ENCODE measurements at places on chromosomes 5 and 9.

- DNase-seq: no peak
These were observed 12.8 kb upstream of the SLC25A51 start for GRCh38 chr9:37916471-37917312.

DNA sequence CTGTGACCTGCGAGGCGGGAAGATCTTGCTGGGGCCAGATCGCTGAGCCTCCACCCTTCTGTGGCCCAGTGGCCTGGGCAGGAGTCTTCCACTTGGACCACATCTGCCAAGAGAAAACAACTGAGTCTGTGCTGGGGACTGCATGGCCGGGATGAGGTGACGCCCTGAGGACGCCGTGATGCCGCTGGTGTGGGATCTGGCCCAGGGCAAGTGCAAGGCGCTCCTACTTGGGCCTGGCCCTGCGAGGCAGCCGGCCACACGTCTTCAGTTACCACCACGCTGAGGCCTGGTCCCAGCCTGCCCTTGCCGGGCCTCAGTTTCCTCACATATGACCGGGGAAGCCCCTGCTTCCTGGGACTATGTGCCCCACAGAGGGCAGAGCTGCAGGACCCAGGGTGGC, 133.4 kb downstream of the SLC25A46 start:
- DNase-seq: no peak

- no peak for DNase-seq
These were observed 343 bp downstream of the LMX1B start for GRCh38 chr9:126614088-126614454.

DNA sequence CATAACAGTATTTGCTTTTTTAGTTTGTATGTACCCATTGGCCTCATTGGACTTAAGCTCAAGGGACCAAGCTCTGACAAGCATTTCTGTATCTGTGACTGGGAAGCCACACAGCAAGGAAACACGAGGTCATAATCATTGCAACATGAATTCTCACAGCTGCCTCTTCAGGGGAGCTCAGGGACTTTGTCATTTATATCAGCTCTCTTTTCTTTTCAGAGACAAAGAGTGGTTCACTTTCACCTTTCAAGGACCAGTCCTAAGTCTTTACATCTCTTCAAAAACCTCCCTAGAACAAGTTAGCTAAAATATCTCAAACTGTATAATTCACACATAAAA, 58.6 kb downstream of the ADAMTS12 start:
- DNase-seq: no peak

DNA sequence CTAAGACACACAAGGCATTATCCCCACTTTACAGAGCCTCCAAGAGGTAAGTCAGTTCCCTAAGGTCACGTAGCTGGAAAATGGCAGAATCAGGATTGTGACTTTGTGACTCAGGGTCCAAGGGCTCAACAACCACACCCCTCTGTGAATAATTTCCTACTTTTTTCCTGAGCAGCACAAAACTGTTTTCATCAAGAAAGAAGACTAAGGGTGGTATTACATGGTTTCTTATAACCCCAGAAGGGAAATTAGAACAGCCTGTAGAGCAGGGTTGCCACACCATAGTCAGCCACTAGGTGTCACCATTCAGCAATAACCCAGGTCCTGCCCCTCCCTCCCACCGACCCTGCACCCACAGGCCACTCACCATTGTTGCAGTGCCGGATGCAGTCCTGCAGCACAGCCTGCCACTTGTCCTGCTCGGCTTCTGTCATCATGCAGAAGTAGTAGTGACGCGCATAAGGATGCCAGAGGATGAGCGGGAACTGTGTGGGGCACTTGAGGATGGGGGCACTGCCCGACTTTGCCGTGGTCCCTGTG, 72.1 kb downstream of the LRSAM1 start:
- peak; percentile 39 for DNase-seq

DNA sequence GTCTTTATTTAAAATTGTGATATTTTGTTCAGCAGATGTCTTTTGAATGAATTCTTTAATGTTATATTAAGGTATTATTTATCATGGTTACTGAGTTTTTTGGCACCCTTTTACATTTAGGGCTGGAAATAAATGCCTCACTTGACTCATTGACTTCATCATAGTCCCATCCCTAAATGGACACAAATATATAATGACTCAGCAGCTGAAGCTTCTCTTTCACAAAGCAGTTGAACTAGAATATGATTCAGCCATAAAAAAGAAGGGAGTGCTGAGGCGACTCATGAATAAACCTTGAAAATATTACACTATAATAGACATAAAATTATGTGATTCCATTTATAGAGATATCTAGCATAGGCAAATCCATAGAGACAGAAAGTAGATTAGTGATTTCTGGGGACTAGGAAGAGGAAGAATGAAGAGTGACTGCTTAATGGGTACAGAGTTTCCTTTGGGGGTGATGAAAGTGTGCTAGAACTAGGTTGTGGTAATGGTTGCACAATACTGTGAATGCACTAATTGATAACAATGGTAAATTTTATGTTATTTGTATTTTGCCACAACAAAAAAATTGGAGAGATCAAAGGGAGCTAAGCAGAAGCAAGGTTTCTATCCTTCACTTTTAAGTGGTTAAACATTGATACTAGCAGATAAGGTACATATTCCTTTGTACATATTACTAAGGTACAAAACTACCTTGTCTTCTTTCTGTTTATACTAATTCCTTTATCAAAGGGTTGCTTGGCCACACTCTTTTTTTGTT, 449.6 kb downstream of the NTRK2 start:
- no peak for DNase-seq

DNA sequence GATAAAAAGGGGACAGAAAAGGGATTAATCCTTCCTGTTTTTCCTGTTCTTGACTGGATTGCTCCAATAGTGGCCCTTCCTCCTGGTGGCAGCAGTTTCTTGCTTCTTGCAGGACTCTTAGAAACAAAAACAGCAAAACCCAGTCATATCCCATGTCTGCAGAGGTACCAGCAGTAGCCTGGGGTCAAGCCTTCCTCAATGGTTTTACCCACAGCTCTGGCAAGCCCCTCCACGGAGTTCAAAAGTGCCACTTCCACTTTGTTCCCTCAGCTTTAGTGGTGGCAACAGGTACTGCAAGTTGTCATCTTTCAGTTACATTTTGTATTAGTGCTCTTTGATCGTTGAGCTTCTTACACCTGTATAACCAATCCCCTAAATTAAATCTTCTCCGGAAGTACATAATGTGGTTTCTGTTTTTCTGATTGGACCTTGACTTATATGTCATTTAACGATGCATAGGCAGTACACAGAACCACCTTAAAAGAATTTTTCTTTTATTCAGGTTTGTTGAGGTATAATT, 8.7 kb upstream of the RANBP6 start:
- DNase-seq: no peak

DNA sequence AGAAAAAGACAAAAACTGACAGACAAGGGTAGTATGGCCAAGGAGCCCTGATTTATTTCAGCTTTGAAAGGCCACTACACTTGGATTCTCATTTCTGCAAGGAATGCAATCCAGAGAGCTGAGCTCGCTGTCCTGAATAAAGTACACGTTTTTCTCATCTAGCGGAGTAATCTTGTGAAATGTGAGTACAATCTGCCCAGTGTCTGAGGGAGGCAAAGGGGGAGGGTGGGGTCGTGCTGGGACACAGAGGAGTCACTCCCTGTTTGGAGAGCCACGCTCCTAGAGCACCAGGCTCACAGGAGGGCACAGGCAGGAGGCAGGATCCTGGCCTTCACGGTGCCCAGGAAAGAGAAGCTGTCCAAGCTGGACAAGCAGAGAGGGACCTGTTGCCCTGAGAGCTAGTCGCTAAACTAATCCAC, 51.0 kb upstream of the IFNK start:
- no peak for DNase-seq

DNA sequence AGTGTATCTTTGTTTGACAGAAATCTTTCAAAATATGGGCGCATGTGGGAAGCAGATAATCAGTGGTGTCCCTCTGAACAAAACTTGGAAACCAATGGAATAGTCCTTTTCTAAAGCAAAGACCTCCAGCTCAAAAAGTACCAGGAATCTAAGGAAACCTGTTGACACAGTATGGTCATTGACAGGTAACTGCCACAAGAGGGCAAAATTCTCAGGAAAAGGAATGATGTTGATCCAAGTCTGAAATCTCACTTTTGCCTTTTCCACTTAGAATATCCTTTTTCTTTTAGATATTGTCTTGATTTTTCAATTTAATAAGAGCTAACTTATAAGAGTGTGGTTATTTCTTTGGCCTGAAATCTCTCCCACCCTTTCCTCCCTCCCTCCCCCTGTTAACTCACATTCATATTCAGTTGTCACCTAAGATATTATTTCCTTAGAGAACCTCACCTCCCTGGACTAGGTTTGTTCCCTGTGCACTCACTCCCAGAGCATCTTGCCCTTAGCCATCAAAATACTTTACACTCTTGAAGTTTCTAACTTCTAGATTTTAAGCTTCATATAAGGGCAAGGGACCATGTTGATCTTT, 59.0 kb upstream of the BARX1 start:
- no peak for DNase-seq

- no peak for DNase-seq
These were observed 165.8 kb upstream of the NR3C1 start for GRCh38 chr5:143569213-143569701.

DNA sequence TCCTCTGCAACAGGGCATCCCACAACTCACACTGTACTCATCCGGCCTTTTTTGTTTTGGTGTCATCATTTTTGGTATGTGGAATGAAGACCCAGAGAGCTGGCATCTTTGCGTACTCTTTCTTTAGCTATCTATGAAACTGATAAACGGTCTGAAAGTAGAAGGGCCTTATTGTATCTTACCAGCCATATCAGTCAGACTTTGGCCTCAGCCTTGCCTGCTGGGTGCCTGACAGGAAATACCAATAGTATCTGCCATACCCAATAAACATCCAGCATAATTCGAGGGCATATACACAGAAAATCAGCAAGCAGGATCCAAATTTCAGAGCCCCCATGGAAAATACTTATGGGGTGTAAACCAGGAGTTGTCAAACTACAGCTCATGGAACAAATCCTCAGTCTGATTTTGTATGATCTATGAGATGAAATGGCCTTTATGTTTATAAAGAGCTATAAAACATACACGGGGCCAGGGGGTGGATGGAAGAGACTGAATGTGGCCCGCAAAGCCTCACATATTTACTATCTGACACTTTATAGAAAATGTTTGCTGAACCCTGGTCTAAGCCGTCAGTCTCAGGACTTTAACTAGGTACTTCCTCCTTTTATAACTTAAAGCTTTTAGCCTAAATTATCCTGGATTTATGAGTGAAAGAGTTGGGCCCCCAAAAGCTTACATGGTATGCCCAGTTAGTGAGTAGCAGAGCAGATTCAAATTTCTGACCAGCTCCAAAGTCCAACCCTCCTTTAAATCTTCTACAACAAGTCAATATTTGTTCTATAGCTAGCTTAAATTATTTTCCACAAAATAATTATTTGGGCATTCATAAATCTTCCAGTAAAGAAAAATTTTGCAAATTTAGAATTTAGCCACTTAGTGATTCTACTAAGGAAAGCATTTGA, 308.0 kb upstream of the PUM3 start:
- no peak for DNase-seq

DNA sequence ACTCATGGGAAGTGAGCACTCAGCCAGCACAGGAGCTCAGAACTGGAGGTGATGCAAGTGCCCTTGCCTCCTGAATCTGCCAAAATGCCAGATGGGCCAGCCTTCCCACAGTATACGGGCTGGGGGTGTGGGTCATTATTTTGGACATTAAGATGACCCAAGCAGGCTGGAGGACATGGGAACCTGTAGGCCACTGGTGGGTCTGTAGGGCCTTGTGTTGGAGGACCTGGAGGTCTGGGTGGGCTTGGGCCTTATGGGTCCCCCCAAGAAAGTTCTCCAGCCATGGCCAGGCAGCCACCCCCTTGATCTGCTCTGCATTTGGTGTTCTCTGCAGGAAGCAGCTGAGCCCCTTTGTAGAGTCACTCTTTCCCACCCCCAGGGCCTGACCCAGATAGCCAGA, 71.0 kb upstream of the ANGPTL2 start:
- no peak for DNase-seq

GRCh38 chr9:21533597-21533996, 51.5 kb upstream of the IFNE start:
- DNase-seq: no peak

DNA sequence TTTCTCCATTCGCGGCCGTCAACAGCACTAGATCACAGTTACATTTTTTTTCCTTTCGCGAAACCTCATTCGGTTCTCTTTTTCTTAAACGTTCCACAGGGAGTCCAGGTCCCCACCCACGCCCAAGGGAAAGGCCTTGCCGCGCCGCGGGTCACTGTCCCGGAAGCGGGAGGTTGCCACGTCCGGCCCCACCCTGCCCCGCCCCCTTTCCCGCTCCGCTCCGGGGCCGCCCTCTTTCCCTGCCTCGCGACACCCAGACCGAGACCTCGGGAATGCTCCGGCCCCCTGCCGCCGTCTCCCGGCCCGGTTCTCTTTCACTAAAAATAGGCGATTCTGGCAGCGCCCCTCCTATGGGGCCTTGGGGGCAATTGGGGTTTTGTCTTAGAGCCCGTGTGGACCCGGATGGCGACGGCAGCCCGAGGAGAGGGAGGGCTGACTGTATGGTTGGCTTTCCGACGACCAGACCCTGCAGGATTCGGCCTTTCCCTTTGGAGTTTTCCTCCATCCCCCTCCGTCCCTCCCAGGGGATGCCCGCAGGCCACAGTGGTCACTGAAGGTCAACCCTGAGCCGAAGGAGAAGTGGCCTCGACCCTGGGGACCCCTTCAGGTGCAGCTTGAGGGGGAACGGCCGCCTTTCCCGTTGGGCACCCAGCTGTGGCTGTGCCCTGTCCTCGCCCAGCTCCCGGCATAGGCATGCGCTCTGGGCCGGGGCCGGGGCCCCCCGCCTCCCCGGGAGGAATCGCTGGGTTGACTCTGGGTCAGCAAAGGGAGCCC, 2.8 kb upstream of the RACK1 start:
- peak; percentile 80 for DNase-seq

DNA sequence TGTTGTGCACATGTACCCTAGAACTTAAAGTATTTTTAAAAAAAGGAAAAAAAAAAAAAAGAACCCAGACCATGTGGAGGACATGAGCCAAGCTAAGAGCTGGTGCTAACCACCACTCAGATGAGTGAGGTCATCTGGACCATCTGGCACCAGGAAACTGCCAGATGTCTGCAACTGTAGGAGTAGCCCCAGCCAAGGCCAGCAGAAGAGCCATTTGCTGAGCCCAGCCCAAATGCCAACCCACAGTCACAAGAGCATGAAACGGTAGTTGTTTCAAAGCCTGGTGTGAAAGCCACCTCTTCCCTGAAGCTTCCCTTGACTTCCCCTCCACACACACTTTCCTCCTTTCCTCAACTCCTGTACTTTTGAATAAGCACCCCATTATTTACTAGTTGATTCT, 69.2 kb upstream of the FCN1 start:
- no peak for DNase-seq

- DNase-seq: no peak
These were observed 253.9 kb downstream of the SH3GL2 start for GRCh38 chr9:17832812-17833211.

DNA sequence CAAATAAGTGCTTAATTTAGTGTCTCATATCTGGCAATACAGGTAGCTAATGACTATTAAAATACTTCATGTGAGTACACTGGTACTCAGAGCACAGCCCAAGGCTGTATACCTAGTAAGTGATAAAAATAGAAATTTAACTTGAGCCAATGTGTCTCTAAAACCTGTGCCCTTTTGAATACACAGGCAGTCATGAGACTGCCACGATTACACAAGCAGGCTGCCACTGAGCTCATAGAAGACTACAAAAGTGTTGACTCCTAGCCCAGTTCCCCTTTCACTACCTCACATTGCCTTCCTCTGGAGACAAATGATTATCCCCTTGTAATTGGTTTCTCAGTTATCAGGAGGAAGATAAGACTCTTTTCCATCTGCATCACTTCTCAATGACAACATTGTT, 66.3 kb upstream of the PAPPA start:
- no peak for DNase-seq
